ENCODE measurements at places on chromosomes 16 and 17.

GRCh38 chr16:12976936-12977335 lies 75.5 kb downstream of the SHISA9 start:
- no peak for DNase-seq

DNA sequence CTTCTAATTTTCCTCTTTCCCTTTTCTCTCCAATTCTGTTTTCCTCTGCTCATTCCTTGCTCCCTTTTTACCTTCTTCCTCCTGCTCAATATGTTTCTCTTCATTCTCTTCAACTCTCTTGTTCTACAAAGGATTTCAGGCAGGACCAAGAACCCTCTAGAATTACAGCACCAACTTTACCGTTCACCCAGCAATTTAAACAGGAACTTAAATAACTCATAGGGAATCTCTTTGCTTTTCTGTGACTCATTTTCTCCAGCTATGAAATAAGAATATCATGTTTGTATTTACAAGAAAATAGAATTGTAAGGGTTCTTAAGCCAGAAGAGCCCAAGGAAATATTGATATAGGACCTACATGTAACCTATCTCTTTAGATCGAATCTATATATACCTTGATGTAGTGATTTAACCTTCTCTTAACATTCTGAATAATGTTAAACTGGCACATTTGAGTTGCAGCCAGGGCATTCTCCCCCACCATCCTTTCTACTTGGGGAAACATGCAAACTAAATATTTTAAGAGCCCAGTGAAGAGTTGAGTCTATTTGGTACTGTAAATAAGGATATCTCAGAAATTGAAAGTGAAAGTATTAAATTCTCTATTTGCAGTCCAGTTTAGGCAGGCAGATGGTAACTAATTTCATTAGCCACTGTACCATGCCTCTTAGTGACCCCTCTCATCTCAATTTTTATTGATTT lies 137.0 kb downstream of the ANKFN1 start:
- no peak for DNase-seq

DNA sequence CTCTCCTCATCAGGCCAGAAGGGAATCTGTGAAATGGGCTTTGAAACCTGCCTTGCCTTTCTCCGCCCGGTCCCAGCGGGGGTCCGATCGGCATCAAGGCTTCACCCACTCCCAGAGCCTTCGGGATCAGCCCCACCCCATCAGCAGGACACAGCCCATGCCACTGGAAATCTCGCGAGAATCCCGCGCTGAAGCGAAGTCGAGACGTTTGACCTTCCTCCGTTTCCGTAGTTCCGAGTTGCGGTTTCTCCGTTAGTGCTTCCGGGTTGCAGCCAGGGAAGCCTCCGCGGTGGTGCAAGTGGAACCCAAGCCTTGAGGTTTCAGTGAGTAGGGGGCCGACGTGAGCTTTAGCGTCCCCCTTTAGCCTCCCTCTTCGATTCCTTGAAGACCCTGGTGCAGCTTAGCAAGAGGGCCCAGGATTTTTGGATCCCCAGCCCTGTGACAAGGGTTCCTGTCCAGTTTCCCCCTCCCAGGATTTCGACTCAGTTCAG lies at the start of gene COASY:
Gene COASY, plus strand, starts transcription at position 252 of the 491 bp plus-strand sequence. CDS start 475 bp downstream, outside the sequence.
- peak; percentile 85 for DNase-seq

DNA sequence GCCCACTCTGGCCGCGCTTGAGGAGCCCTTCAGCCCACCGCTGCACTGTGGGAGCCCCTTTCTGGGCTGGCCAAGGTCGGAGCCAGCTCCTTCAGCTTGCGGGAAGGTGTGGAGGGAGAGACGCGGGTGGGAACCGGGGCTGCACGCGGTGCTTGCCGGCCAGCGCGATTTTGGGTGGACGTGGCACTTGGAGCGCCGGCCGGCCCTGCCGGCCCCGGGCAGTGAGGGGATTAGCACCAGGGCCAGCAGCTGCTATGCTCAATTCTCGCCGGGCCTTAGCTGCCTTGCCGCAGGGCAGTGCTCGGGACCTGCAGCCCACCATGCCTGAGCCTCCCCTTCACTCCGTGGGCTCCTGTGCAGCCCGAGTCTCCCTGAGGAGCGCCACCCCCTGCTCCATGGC lies 9.9 kb upstream of the ATP1B2 start:
- DNase-seq: no peak

DNA sequence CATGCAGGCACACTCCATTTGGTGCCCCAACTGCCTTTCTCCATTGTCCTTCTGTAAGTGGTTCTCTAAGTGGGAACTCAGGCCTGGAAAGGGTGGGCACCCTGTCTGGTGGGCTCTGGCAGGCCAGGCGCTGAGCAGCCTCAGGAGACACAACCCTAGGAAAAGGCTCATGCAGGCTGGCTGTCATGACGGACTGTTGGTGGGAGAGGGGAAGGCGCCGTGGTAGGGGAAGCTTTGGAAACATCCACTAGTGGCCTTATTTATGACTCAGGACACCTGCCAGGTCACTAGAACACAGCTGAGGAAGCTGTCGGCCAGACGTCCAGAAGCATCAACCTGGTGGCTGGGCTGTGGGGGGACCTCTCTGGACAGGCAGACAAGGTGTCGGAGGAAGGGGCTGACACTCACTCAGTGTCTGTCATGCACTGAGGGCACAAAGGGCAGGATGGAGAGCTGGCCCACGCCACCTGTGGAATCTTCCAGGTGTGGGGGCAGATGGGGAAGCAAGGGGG lies 216.0 kb downstream of the SEC14L1 start:
- no peak for DNase-seq

GRCh38 chr17:57097832-57098421 lies 12.9 kb downstream of the AKAP1 start:
- no peak for DNase-seq

- DNase-seq: no peak
Observed at GRCh38 chr17:51770027-51770759, 388.3 kb downstream of the CA10 start.

DNA sequence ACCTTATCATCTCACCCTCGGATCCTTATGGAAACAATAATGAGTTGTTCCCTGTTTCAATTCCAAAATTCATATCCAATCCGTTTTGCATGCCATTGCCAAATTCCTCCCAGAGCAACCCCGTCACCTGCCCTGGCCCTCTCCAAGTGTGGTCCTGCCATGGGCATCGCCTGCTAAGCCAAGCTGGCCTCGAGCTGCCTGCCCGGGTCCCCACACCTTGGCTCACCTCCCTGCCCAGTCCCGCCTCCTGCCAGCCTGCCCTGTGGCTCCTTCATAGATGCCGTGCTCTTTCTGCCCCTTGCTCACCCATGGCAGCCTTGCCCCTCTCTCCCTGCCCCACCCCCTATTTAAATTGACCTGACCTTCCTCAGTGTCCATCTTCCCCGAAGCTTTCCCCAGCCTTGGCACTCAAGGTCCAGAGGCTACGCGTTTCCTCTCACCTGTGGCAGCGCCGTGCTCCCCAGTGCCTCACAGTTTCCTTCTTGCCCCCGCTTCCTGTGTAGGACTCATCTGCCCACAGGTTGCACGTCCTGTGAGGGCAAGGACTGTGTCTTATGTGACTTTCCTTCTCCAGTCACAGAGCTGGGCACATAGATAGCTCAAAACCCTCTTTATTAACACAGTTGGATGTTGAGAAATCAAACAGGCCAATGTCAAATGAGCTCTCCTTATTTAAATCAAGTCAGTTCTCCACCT lies 12.7 kb downstream of the MAPT start:
- no peak for DNase-seq

GRCh38 chr17:80265205-80266068 lies 4.8 kb downstream of the RNF213 start:
- peak; percentile 49 for DNase-seq
